WTC11 (cell line): ENCODE measurements at places on chromosomes 4 and X. TPM values are rescaled to one million over a fixed set of nuclear protein-coding genes. Genes with fewer than 3 reads are reported as not detected.

Gene BRS3
- total RNA-seq = not detected in 3 replicates

GRCh38 chr4:15291122-15291521, 136.7 kb upstream of the C1QTNF7 start:
- H3K27me3 ChIP-seq = no peaks in the 10 kb centered on the region
- DNase-seq = no peak
- no peaks in the 10 kb centered on the region for H3K36me3 ChIP-seq
- H3K27ac ChIP-seq = no peak overlapping the region
- H3K4me3 ChIP-seq = no peak overlapping the region

Gene DMD
- total RNA-seq = 6.6 to 9.1 TPM (median 8.4 TPM) in 3 replicates

GRCh38 chr4:148415500-148415899, 26.7 kb downstream of the NR3C2 start:
- no peak for DNase-seq
- no peak overlapping the region for H3K27ac ChIP-seq
- no peaks in the 10 kb centered on the region for H3K36me3 ChIP-seq
- no peaks in the 10 kb centered on the region for H3K27me3 ChIP-seq
- no peak overlapping the region for H3K4me3 ChIP-seq

- no peak for DNase-seq
- no peaks in the 10 kb centered on the region for H3K4me1 ChIP-seq
- H3K4me3 ChIP-seq = no peak overlapping the region
- H3K27me3 ChIP-seq = no peaks in the 10 kb centered on the region
Observed at GRCh38 chrX:104659005-104659744, 93.2 kb downstream of the IL1RAPL2 start.

DNA sequence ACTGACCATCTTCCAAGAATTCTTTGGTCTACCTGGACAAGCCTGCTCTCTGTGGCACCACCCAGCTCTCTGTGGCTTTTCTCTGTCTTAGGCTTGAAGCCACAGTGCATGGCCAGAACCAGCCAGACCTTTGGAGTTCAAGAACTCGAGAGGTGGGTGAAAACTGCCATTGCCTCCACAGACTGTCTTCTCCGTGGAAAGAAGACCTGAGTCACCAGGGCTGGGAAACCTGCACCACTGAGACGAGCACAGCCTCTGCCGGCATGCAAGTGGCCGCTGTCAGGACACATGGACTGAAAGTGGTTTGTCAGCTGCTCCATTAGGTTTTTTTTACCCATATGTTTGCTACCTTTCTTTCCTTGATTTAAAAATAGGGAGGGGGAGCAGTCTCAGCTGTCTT, 74.5 kb downstream of the MGST2 start:
- no peak overlapping the region for H3K4me3 ChIP-seq
- H3K27me3 ChIP-seq = peaks cover 22% of the 10 kb centered on the region
- DNase-seq = no peak
- peaks cover 28% of the 10 kb centered on the region for H3K4me1 ChIP-seq
- H3K36me3 ChIP-seq = no peaks in the 10 kb centered on the region
- no peak overlapping the region for H3K27ac ChIP-seq

Gene PDZD4
- 120 to 175 TPM (median 161 TPM) in 3 replicates for total RNA-seq
